ENCODE measurements at places on chromosomes 7 and 10.

- no peak for DNase-seq
Measured at GRCh38 chr10:60898321-60898720, 45.7 kb downstream of the RHOBTB1 start.

DNA sequence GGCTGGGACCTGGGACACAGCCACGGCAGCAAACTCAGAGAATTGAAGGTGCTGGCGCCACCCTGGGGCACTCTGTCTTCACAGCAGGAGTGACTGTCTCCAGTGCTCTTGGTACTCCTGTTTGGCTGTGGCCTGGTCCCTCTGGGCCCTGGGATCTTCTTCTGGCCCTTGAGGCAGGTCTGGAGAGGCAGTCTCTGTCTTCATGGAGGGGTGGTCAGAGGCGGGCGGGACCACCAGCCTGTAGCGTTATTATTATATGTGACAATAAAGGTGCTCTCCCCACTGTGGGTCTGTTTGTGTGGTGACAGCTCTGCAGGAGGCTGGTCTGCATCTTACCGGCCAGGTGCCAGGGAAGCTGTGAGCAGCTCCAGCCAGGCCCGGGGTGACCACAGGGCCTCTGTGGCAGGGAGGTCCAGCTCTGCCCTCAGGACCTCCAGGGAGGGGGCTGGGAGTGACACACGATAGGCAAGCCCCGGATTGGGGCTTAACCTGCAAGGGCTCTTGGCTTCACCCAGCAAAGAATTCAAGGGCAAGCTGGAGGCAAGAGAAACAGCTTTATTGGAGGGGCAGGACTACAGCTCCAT lies 70.3 kb downstream of the MYL10 start:
- DNase-seq = no peak

- DNase-seq = no peak
Measured at GRCh38 chr7:27478084-27478483, 184.6 kb downstream of the HIBADH start.

DNA sequence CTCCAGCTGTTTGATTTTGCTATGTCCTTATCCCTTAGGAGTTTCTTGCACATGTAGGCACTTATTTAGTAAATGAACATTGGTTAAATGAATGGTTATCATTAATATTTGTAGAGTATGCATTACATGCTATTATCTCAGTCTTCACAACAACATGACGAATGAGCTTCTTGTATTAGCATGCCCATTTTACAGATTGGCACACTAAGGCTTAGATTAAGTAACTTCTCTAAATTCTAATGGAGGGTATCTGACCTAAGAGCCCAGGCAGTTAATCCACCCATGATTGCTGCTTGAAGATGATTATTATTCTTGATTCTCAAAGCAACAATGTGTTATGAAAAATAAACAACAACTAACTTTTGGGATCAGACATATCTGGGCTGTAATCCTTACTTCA lies 32.7 kb downstream of the SP8 start:
- DNase-seq = no peak

GRCh38 chr7:21504021-21504420 lies 38.8 kb upstream of the DNAH11 start:
- no peak for DNase-seq

DNA sequence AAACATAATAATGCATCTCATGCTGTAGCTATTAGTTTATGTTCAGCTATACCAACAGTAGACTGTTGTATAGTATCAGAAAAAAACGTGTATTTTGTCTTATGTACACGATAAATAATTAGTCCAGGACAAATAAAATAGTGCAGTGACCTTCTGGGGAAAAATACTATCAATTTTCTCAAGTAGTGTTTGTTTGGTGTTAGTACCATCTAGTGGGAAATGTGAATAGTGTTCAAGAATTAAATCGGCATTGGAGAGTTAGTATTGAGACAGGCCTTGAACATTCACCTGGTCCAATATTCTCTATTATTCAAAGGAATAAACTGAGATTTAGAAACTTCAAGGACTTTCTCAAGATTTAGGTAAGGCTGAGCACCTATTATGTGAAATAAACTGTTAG lies 21.7 kb upstream of the OR2A5 start:
- no peak for DNase-seq

- DNase-seq = no peak
Measured at GRCh38 chr10:59588791-59589190, 120.9 kb downstream of the SLC16A9 start.

DNA sequence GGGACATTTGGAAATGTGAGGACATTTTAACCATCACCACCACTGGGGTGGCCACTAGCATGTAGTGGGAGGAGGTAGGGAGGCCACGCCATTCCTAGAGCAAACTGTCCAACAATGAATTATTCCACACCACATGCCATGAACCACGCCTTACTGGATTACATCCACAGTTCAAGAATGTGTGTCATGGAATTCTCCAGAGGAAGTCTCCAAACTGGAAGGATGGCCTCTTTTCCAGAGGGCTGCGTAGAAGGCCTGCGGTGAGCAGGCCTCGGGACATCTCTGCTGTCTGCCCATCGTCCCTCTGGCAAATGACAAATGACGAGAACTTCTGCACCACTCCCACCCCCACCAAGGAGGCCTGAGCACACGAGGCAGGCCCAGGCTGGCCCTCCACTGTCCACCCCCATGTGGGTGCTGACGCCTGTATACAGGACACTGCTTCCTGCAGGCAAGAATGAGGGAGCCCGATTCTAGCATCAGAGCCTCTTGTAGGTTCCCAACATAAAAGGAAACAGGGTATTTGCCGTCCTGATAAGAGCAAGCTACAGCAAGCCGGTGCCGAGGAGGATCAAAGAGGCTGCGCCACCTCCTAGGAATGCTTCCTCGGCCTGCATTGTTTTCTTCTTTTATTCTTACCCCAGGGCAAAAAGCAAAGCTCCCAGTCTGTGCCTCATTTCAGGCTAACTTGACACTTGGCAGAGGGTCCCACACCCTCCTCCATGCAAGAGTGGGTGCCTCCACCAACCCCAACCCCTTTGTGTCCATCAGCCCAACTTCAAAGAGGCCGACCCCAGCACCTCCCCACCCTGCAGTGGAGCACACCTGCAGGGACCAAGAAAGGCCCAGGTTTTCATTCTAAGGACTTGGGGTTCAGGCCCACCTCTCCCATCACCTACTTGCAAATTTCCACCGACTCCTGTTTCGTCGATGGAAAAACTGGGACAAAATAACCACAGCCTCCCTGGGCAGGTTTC lies 23.9 kb downstream of the TNS3 start:
- no peak for DNase-seq

GRCh38 chr7:45162943-45163691 lies 5.5 kb downstream of the RAMP3 start:
- DNase-seq = no peak

DNA sequence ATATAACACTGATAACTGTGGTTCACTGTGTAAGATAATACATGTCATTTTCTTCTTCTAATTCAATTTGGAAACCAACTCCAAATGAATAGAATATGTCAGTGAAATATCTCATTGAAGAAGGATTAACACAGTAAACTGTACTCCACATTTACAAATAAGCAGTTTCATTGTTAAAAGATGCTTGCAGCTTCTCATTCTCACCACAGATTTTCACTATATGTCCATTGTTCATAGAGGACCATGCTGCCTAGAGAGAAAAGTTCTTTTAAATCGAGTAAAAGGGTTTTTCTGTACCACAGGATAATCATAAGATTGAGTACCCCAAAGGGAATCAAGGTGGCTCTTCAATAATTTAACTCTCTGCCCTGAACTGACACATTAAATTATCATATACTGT lies 165.5 kb downstream of the LRRN3 start:
- no peak for DNase-seq

DNA sequence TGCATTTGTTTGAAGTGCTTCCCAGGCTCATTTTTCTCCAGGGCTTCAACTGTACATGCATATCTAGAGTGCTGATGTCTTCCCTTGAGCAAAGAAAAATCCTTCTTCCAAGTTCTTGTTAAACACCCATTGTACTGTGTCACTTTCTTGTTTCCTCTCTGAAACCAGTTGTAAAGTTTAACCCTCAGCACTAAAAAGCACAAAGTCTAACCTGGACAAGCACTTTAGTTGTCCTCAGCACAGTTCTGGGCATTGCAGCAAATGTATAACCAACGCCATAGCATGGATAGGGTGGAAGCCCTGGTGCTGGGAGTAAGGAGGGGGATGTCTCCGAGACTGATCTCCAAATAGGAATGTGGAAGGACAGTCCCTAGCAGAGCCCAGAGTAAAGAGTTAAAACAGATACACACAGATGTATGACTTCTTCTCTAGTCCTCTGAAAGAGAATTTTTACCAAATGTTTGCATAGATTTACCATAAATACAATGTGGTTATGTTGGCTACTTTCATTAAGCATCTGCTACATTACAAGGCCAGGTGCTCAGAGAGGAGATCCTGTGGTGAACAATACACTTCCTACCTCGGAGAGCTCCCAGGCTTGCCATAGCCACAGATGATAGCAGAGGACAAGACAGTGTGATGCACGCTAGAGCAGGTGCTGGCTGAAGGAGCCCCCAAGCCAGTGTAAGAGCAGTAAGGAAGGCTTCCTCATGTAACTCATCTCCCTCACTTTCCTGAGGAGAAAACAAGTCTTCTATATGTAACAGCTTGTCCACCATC lies 57.0 kb downstream of the DNAJC12 start:
- no peak for DNase-seq

GRCh38 chr7:6529643-6530042 lies 21.6 kb downstream of the GRID2IP start:
- no peak for DNase-seq

DNA sequence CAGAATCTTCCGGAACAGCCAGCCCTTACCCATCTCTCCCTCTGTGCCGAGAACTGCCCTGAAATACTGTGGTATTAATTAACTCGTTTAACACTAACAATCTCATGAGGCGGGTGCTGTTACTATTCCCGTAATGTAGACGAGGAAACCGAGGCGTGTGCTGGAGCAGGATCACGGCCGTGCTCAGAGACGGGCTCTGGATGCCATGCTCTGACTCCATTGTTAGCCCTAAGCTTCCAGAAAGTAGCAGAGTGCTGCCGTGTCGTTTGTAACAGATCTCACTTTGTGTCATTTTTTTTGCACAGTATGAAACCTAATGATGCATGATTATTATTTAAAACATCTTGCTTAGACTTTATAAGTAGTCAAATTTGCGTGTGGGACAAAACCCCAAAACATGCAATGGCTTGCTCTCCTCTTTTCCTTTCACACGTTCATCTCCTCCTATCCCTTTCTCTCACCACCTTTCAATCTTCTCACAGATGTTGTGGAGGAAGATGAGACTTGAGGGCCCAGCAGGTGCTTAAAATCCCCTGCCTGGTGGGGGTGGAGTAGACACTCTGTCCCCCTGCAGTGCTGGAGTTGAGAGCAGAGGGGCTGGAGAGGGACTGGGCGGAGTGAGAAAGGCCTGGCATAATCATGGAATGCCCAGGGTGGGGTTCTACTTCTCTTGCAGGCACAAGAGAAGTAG lies 482 bp upstream of the ACTR3C start:
- no peak for DNase-seq

DNA sequence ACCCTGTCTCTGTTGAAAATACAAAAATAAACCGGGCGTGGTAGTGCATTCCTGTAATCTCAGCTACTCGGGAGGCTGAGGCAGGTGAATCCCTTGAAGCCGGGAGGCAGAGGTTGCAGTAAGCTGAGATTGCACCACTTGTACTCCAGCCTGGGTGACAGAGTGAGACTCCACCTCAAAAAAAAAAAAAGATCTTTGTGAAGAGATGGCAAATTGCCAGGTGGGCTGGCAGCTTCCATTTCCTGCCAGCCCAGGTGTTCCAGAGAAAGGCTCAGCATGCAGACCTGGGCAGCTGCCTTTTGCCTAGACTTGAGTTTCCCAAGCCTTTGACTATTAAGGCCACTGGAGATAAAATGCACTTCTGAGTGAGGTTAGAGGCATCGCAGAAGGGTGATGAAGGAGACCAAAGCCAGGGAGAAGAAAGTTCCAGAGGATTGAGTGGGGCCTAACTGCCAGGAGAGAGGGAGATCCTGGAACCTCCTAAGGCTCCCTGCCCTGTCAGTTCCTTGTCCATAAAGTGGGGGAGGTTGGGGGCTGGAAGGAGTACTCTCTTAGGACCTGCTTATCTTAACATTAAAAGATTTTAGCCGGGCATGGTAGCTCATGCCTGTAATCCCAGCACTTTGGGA lies 10.0 kb upstream of the DDIT4 start:
- DNase-seq = no peak

DNA sequence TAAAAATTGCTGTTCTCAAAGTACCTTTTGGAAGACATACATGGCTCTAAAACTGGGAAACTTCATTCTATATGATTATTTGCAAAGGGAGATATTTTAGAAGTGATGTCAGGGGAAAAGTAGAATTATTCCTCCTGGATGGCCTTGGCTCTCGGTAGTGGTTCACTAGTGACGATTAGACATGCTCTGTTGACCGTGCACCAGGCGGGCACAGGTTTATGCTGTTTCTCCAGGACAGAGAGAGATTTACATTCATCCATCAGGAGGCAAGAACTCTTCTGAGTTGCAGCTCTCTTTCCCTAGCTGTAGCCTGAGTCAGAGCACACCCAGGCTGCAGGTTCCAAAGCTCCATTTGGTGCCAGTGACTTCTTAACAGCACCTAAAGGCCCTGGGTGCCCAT lies 184.9 kb upstream of the WDR11 start:
- no peak for DNase-seq

- DNase-seq = no peak
Measured at GRCh38 chr7:18210377-18210776, 182.7 kb upstream of the PRPS1L1 start.

- DNase-seq = no peak
Measured at GRCh38 chr10:14476006-14476405, 145.3 kb upstream of the FRMD4A start.

DNA sequence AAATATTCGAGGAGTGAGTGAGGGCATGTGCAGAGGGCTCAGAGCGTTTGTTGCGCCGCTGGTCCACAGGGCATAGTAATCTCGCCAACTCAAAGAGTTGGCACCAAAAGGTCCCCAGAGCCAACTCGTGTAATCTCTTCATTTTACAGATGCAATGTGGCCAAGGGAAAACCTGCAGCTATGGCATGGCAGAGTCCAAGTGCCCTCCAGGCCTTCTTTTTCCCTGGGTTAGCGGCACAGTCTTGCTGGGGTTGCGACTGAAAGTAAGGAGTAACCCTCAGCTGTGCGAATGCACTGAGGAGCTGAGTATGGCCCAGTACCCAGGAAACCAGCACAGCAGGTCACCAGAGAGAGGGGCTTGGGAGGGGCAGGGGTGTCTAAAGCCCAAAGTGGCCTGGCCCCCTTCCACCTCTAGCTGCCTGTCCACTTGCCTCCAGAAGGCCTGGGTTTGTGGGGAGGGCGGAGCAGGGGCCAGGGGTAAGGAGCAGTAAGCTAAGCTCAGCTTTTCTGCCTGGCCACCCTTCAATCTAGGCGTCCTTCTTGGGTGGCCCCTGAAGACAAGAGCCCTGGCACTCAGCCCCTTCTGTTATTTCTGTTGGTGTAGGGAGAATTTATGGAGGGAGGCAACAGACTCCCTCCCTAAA lies 3.3 kb upstream of the GAD2 start:
- DNase-seq = no peak

All from HuH-7.5 (cell line).